Effector memory CD8-positive, alpha-beta T cell (primary cell): ENCODE measurements at places on chromosomes 4 and X.
A peak's percentile ranks its signal among the peaks of the same experiment; 100 is the strongest.

DNA sequence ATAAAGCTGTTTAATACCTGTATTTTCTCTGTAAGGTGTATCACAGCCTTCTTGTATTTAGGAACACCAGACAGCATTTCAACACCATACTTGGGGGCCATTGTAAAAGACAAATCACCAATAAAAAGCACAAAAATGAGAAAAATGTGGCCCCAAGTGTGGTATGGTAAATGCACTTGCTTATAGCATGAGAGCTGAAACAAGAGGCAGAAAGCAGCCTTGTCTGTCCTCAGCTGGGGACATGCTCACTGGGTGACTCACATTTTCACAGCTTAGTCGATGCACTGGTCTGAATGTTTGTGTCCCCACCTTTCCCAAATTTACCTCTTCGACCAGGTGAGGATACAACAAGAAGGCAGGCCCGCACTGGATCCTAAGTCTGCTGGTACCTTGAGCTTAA, 639.7 kb upstream of the AGA start:
- no peak overlapping the region for H3K4me3 ChIP-seq
- DNase-seq = no peak
- H3K36me3 ChIP-seq = no peaks in the 10 kb centered on the region
- H3K4me1 ChIP-seq = no peaks in the 10 kb centered on the region
- no peaks in the 10 kb centered on the region for H3K27me3 ChIP-seq

DNA sequence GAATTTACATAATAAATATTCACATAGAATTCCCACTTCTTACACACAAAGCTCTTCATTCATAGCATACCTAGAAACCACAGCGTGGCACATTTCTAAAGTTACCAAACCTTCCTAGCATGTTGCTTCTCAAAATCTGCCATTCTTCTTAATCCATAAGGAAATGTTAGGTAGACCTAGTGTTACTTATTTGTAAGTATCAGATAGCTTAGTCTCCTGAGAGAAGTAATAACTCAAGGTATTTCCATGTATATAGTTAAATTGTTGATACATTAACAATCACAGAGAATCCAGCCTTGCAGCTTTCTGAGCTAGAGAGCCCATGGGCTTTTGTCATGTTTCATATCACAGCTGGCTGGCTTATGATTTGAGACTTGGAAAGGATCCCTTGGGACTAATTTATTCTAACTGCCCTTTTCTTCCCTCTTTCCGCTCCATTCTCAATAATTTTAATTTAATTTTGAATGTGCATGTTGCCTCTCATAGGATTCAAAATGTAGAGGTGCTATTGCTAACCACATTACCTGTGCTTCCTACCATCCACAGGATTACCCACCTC, 17.6 kb downstream of the SH3RF1 start:
- DNase-seq = no peak
- H3K4me1 ChIP-seq = no peaks in the 10 kb centered on the region
- H3K4me3 ChIP-seq = no peak overlapping the region
- no peak overlapping the region for H3K27ac ChIP-seq
- peaks cover 37% of the 10 kb centered on the region for H3K27me3 ChIP-seq

GRCh38 chr4:54332542-54332941, 103.4 kb downstream of the PDGFRA start:
- no peak overlapping the region for H3K27ac ChIP-seq
- no peaks in the 10 kb centered on the region for H3K4me1 ChIP-seq
- no peaks in the 10 kb centered on the region for H3K27me3 ChIP-seq
- no peak overlapping the region for H3K4me3 ChIP-seq
- no peak for DNase-seq
- no peaks in the 10 kb centered on the region for H3K36me3 ChIP-seq

DNA sequence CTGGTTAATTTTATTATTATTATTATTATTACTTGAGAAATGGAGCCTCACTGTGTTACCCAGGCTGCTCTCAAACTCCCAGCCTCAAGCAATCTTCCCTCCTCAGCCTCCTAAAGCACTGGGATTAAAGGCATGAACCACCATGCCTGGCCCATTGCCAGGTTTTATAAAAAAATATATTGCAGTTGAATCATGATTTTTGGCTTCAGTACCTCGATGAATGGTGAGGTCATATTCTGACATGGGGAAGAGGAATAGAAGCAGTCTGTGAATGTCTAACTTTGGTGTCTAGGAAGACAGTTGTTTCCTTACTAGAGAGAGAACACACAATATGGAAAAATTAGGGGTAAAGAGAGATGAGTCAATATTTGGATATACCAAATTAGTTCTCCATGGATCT, 32.0 kb downstream of the CCSER1 start:
- H3K27me3 ChIP-seq = no peaks in the 10 kb centered on the region
- no peak overlapping the region for H3K27ac ChIP-seq
- no peaks in the 10 kb centered on the region for H3K36me3 ChIP-seq

DNA sequence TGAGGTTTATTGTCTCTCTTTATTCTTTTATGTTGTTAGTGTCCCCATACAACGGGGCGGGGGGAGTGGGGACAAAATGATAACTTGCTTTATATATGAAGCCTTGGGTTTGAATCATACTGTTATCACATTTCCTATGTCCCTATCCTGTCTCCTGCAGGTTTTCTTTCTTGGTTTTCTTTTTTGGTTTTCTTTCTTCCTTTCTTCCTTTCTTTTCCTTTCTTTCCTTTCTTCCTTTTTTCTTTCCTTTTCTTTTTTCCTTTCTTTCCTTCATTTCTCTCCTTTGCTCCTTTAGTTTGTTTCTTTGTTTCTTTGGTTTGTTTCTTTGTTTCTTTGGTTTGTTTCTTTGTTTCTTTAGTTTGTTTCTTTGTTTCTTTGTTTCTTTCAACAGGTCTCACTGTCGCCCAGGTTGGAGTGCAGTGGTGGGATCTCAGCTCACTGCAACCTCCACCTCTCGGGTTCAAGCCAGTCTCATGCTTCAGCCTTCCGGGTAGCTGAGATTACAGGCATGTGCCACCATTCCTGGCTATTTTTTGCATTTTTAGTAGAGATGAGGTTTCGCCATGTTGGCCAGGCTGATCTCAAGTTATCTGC, 4.8 kb downstream of the FMR1 start:
- no peak overlapping the region for H3K27ac ChIP-seq
- peaks cover 26% of the 10 kb centered on the region for H3K4me1 ChIP-seq
- no peaks in the 10 kb centered on the region for H3K27me3 ChIP-seq
- DNase-seq = no peak
- H3K4me3 ChIP-seq = peak overlapping the region; percentile 56
